ENCODE measurements at places on chromosomes 2 and 18.

DNA sequence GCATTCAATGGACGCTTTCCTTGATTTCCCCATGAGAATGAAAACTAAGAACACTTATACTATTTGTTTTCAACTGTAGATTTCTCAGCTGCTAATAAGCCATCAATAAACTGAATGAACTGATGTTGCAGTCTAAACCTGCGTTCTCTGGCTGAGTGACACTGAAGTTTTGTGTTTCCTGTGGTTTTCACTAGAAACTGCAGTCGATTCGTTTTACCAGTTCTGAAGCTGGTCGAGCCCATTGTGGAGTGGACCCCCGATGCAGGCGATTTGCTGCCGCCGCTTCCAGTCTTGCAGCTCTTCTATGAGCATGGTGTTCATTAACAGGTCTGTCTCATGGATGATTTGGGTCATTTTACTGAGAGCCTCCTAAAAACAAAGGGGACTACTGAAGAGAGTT, 50.6 kb upstream of the STAT1 start:
- DNase-seq, result no peak

GRCh38 chr2:102474785-102475184, 1.8 kb downstream of the SLC9A4 start:
- DNase-seq, result no peak

DNA sequence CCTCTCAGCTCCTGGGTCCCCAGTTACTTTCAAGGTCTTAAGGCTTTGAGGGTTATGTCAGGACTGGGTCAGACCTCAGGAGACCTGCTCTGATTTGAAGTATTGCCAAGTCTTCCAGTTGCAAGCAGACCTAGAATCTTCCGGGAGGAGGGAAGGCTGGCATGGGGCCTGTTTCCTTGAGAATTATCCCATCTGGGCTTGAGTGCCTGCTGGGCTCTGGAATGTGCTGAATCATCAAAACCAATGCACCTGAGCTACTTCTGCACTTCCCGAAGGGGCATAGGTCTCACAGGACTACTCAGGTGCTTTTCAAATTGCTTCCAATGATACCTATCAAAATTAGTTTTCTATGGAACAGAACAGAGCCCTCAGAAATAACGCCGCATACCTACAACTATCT, 327.3 kb downstream of the XIRP2 start:
- DNase-seq, result no peak

- no peak for DNase-seq
These were observed 43.1 kb upstream of the LONRF2 start for GRCh38 chr2:100365434-100365833.

GRCh38 chr2:216683846-216684245, 11.5 kb downstream of the IGFBP5 start:
- no peak for DNase-seq

GRCh38 chr2:88838165-88838635, 146.7 kb downstream of the RPIA start:
- DNase-seq, result no peak

GRCh38 chr2:218404351-218405085, 4.8 kb downstream of the CTDSP1 start:
- DNase-seq, result no peak

GRCh38 chr2:66437691-66438497, 3.0 kb downstream of the MEIS1 start:
- DNase-seq, result no peak

DNA sequence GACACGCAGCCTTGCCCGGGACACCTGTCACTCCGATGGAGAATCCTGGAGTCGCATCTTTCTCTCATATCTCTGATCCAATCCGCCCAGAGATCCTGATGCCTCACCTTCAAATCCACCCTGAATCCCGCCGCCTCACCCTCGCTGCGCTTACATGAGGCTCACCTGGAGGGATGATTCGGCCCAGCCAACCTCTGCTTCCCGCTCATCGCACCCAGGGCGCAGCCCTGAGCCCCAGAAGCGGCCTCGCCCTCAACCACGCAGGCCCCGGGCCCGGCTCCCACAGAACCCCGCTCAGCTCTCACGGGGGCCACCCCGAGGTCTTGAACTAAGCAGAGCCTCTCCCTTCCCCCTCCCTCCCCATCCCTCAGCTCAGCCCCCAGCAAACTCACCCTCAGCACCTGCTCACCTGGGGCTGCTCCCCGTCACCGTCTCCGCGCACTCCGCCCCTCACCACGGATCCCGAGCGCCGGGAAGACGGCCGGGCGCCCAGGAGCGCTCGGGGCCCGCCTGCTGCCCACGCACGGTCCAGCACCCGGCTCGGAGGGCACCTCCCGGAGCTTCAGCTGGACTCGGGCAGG, 160.0 kb downstream of the NDUFA10 start:
- no peak for DNase-seq
